ACHN (cell line): ENCODE measurements at places on chromosomes 4 and X.
A peak's percentile ranks its signal among the peaks of the same experiment; 100 is the strongest.

GRCh38 chr4:74656596-74656995 lies 137.7 kb downstream of the BTC start:
- no peak for DNase-seq

GRCh38 chrX:128460835-128461234 lies 408.6 kb upstream of the ACTRT1 start:
- DNase-seq, result no peak

DNA sequence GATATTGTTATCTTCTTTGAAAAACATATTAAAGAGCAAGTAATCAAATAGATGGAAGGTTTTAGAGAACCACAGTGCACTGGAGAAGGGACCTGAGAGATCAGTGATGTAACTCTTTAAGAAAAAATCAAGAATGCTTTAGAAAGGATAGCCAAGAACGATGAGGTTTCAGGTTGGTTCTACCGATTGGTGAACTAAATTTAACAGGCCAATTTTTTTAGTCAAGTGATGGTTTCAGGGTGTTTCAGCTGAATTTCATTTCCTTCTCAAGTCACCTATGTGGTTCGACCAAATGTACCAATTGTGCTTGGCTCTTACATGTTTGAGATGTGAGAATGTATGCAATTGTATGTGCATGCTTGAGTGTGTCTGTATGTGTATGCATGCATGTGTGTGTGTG lies 26.5 kb downstream of the HS3ST1 start:
- no peak for DNase-seq

DNA sequence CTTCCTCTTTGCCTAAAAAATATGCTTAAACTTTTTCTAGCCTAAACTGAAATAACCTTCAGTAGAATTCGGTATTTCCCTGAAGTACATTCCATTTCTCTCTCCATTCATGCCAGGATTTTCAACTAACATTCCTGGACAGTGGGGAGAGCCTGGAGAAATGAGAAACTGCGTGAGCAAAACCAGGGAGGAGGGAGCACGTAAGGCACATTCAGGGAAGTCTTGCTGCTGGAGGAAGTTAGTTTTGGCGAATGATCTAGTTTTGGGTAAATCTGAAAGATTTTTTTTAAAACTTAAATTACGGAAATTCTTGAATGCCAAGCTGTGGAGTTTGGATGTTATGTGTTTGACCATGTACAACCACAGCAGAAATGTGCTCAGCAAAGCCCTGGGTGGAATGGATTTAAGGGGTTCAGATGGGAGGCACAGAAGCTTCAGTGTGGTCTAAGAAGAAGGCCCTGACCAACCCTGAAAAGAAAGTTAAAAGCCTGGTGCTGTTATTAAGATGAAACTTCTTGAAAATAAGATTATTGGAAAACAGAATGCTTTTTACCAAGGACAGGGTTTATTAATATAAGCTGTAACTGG lies 347.8 kb downstream of the ANK2 start:
- peak; percentile 48 for DNase-seq

GRCh38 chrX:151513472-151513871 lies 50.0 kb upstream of the PASD1 start:
- no peak for DNase-seq

- no peak for DNase-seq
Measured at GRCh38 chr4:8589336-8589735, 3.2 kb upstream of the CPZ start.

DNA sequence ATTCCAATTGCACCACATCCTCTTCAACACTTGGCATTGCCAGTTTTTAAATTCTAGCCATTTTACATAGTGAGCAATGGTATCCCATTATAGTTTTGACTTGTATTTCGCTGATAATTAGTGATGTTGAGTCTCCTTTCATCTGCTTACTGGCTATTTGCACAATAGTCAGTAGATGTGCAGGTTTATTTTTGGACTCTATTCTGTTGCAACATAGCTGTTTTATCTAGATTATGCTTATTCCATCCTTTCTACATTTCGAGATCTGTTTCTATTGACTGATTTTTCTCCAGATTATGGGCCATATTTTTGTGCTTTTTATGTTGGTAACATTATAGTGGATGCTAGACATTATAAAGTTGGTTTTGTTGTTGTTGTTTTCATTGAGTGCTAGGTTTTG lies 106.1 kb downstream of the WWC2 start:
- DNase-seq, result no peak

GRCh38 chr4:13193662-13194061 lies 290.5 kb downstream of the RAB28 start:
- DNase-seq, result no peak

GRCh38 chrX:134653835-134654234 lies 4.4 kb downstream of the PLAC1 start:
- DNase-seq, result no peak

GRCh38 chr4:122705009-122705408 lies 27.5 kb upstream of the BBS12 start:
- no peak for DNase-seq

- DNase-seq, result no peak
Measured at GRCh38 chr4:88810325-88810724, 112.7 kb upstream of the NAP1L5 start.

GRCh38 chr4:109615742-109616141 lies 55.7 kb downstream of the MCUB start:
- no peak for DNase-seq

GRCh38 chr4:41424522-41424921 lies 113.4 kb upstream of the LIMCH1 start:
- no peak for DNase-seq

DNA sequence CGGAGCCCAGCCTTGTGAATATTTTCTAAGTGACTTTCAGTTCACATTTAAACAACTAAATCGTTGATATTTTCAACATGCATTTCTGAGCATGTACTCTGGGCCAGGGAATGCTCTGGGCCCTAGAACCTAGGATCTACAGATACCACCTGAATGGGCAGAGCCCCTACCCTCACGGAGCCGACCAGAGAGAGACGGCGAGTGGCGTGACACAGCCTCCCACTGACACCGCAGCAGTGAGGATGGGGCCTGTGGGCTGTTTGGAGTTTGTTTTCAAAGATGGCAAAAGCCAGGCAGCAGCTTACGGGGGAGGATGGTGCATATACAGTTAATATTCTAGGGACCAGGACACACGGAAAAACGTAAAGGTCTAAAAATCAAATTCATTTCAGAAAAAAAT lies 17.7 kb downstream of the NELFA start:
- no peak for DNase-seq

GRCh38 chr4:128951316-128951715 lies 141.8 kb downstream of the JADE1 start:
- DNase-seq, result no peak

GRCh38 chr4:25001509-25001908 lies 29.2 kb downstream of the LGI2 start:
- no peak for DNase-seq

DNA sequence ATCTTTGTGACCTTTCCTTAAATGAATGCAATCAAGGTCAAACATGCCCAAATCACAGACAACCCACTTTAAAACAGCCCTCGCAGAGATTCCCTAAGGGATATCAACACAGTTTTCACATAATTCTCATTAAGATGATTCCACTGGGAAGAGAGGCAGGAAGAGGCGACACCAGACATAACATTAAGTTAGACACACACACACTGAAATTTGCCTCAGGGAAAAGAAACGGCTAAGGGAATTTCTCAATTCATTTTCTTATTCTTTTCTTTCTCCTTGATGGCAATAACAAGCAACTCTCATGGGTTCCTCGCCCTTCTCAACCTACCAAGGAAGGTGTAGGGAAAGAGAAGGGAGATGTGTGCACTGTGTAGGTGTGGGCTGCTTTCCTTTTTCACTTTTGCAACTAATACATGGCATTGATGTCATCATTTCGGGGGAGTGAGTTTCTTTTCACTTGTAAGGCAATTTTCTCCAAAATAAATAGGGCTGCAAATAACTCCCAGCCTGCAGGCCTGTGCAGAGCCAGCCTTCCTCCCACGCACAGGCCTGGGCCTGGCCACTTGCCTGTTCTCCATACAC lies 41.4 kb downstream of the SOD3 start:
- no peak for DNase-seq

- DNase-seq, result no peak
Measured at GRCh38 chr4:93897559-93897958, 69.0 kb downstream of the ATOH1 start.
